Common myeloid progenitor, CD34-positive (primary cell): ENCODE measurements at places on chromosomes 2 and 18.

DNA sequence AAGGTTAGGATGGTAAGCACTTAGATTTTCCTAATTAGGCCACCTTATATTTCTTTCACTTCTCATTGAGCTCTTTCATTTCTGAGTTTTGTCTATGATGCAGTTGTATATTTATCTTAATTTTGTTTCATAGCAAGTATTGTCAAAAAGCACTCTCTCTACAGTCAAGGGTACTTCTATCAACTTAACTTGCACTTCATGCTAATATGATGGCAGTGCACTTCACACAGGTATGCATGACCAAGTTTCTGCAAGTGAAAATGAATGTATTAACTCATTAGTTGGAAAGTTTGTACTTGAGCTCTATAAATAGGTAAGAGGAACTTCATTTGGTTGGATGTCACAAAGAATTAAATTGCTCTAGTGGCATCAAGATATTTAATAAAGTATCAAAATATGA is 51.5 kb upstream of the CDH19 start:
- no peak for DNase-seq

DNA sequence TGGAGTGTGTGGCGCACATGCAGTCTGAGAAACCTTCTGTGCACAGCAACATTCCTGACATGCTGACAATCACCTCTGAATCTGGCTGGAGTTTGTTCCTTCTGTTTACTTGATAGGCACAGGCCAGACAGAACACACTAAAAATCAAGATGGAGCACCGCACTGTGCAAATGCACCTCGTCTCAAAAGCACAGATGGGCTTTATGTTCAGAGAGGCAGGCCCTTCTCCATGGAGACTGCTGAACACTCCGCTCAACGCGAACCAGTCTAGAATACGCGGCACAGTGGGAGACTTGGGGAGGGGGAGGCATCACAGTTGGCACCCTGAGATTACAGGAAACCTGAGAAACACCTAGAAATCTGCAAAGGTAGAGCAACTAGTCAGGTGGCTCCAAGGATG is 58.4 kb upstream of the DNMT3A start:
- no peak for DNase-seq

DNA sequence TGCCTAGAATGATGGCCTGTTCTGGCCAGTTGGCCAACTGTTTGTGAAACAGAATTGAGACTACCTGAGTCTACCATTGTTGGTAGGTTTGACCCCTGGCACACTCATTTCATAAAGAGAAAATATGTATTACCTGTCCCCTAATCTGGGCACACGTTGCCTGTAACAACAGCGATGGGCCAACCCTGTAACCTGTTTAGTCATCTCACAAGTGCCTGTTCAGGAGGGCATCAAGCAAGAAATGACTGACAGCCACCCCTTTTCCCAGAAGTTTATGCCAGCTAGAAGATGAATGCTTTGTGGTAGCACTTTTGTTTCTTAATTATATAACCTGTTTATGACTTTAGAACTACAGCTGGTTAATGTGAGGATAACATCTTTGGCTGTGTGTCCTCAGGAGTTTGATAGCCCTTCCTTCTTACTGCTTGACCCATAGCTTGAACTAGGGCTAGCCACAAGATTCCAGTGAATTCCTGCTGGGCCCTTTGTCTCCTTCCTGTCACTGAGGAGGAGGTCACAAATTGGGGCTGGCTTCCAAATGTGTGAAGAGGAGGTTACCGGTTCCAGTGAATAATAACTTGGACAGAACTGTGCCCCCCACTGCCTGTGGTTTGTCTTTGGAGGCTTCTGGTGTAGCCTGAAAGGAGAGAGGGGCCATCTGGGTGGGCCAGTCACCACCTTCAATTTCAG is 273.9 kb upstream of the EPAS1 start:
- DNase-seq, result no peak

GRCh38 chr18:79871481-79872091 is 73.8 kb downstream of the KCNG2 start:
- DNase-seq, result no peak

DNA sequence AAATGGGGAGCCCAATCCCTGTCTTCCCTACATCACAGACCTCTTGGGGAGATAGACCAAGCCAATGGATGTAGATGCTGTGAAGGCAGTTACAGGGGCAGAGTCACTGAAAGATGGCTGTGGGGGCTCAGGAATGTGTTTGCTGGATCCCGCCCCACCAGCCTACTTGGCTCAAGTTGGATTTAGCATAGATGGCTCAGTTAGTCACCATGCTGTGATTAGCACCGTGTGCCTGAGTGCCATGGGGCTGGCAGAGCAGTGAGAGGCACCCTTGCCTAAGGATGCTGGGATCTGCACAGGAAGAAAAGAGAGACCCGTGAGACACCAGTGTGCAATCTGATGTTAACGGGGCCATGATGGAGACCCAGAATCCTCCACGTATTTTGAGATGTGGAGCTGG is 228.3 kb downstream of the DYSF start:
- no peak for DNase-seq

- DNase-seq, result peak; percentile 85
These were observed 13.2 kb downstream of the NABP1 start for GRCh38 chr2:191691016-191691735.

- no peak for DNase-seq
These were observed 67.8 kb downstream of the EMX1 start for GRCh38 chr2:72985136-72985535.

GRCh38 chr18:76765649-76766048 is 56.7 kb upstream of the ZNF236 start:
- DNase-seq, result no peak

DNA sequence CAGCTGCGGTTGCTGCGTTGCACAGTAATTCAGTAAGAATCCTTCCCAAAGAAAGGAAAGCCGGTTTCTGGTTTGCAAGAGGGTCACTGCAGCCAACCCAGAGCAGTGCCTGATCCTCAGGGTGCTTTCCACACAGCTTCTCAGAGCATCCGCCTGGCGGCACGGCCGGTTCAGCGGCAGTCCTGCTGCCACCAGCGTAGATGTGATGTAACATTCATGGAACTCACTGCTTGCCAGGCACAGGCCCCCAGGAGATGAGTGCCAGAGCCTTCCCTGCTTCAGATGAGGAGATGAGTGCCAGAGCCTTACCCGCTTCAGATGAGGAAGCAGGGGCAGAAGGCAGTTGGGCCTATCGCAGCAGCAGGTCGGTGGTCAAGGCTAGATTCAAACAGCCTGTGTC is 230.2 kb downstream of the GBX2 start:
- DNase-seq, result no peak
